ENCODE measurements at places on chromosomes 2 and 18.

DNA sequence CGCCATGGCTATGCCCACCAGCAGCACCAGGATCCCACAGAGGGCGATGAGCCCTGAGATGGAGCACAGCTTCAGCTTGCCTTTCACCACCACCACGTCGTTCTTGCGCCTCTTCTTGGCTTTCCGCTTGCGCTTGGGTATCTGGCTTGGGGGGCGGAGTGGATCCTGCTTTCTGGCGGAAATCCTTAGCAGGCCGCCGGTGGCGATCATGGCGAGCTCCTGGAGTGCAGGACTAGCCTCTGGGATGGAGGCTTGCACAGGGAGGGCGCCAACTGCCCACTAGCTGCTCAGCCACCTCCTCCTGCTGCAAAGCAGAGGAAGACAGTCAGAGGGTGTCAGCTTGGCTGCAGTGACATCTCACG is 3.5 kb downstream of the TMEM200C start:
- no peak for DNase-seq

DNA sequence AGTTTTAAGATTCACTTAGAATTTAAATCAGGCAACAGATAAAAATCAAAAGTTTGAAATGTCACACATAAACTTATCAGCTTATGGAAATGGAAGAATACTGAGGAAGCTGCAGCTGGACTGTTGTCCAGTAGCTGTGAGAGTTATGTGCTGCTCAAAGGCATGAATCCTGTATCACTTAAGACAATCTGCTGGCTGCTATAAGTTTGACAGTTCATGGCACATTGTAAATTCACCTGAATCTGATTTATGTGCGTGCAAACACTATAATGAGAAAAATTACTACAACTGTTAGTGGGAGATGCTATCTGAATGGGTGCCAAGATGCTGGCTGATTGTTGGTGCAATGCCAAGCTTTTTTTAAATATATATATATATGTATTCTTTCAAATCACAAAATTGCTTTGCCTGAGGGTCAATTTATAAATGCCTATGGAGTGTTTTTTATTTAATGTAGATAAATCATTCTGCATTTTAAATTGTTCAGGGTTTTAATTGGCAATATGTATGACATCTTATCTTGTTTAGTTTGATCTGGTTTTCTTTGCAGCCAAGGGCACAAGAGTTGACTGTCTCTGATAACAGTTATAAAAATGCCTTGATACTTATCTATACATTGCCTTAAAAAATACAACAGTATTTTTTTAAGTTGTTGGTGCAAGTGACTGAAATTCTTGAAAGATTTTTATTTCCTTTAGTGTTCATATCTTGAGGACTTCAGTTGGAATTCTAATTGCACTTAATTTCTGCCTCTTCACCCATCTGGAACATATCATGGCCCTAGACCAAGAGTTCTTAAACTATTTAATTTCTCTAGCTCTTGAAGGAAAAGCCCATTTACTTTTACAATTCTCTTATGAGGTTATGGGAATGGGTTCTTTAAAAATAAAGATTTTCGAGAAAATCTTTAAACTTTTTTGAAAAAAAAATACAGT is 48.7 kb downstream of the CAVIN2 start:
- DNase-seq, result no peak

DNA sequence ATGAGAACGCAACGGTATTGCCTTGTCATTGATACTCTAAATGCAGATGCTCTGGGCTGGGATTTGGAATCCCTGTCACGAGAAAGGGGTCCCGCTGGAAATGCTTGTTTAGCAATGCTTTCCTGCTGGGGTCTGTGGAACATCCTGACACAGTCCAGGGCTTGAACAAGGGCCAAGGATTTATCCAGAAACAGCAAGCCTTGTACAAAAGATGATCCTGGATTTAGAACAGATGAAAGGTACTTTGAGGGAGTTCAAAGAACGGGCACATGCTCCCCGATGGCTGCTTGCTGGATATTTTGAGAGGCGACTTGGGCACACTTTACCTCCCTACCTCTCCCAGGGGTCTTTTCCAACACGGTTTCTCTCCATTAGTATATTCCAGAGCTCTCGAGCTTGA is 108.1 kb upstream of the CELF4 start:
- DNase-seq, result no peak

DNA sequence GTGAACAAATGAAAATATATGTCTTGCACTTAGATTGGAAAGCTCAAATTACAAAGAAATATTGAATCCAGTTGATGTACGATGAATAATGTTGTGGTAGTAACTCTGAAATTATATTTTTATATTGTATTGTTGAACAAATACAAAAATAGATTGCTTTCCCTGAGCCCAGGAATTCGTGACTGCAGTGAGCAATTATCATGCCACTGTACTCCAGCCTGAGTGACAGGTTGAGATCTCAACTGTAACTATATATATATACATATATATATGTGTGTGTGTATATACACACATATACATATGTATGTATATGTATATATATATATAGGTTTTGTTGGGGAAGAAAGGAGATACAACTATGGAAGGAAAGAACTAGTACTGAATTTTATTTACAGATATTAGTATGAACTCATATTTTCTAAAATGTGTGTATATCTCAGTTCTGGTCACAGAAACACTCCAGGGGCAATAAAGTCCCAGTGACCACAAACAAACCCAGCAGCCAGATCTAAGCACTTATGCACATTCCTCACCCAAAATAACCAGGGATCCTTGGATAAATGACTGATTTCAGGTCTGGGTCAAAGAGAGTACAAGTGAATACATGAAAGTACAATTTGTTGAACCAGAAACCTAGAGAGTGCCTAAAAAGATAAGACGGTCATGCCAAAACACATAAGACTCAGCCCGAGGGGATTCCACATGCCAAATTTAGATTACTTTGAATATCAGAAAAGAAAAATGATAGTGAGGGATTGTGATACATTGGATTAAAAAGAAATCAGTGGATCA is 146.3 kb downstream of the TMX3 start:
- DNase-seq, result no peak

DNA sequence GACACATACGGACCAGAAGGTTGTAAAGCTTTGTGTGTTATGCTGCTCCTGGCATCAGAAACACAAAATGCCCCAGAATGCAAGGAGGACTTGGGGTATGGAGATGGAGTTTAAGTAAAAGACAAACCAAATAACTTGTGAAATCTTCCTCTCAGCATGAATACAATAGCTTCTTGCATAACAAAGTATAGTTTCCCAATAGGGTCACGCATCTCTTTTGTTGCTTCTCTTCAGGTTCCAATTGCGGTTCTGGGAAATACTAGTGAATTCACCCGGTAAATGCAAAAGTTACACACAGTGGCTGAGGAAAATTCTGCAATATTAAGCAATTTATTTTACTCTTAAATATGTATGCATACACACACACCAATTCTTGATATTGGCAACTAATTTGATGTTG is 339.2 kb upstream of the EPHA4 start:
- DNase-seq, result no peak

- no peak for DNase-seq
Observed at GRCh38 chr18:69963196-69963595, 15.5 kb upstream of the CD226 start.
